ENCODE measurements at places on chromosomes 16 and 17. TPM values are rescaled to one million over a fixed set of nuclear protein-coding genes. Genes with fewer than 3 reads are reported as not detected.

The FBXO39 gene
- total RNA-seq: 0.76 TPM

The KRT36 gene
- not detected for total RNA-seq

The NAA60 gene
- 32.3 TPM for total RNA-seq

The TNK1 gene
- 0.26 TPM for total RNA-seq

DNA sequence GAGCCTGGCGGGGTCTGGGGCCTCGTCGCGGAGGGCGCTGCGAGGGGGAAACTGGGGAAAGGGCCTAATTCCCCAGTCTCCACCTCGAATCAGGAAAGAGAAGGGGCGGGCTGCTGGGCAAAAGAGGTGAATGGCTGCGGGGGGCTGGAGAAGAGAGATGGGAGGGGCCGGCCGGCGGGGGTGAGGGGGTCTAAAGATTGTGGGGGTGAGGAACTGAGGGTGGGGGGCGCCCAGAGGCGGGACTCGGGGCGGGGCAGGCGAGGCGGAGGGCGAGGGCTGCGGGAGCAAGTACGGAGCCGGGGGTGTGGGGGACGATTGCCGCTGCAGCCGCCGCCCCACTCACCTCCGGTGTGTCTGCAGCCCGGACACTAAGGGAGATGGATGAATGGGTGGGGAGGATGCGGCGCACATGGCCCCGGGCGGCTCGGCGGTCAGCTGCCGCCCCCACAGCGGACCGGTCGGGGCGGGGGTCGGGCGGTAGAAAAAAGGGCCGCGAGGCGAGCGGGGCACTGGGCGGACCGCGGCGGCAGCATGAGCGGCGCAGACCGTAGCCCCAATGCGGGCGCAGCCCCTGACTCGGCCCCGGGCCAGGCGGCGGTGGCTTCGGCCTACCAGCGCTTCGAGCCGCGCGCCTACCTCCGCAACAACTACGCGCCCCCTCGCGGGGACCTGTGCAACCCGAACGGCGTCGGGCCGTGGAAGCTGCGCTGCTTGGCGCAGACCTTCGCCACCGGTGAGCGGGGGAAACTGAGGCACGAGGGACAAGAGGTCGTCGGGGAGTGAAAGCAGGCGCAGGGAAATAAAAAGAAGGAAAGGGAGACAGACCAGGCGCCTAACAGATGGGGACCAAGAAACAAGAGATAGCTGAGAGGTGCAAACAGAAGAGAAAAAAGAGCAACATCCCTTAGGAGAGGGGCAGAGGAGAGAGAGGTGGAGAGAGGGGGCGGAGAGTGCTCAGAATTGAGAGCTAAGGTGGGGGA, at the start of gene PNMT:
PNMT (plus strand) TSS at position 509 of the 980 bp plus-strand sequence; CDS start at position 532, 23 bp downstream.
- no peak for DNase-seq

GRCh38 chr16:8585857-8586256, 4.5 kb downstream of the TMEM114 start:
- DNase-seq: no peak

DNA sequence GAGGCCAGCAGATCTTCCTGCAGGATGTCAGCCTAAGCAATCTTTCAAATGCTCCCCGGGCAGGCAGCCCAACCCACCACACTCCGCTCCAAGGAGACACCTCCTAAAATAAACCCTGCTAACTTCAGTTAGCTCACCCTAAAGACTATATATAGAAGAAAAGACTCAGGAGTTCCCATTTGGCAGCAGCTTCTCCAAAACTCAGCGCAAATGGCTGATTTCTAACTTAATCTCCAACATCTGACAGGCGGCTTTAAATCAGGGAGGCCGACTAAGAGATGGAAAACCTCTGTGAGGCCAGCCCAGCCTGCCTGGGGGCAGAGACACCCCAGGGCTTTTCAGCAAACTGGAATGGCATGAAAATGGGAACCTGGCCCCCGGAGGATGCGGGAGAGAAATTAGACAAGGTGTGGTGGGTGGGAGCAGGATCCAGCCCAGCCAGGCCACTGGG, 91.6 kb downstream of the XYLT1 start:
- peak; percentile 88 for DNase-seq

DNA sequence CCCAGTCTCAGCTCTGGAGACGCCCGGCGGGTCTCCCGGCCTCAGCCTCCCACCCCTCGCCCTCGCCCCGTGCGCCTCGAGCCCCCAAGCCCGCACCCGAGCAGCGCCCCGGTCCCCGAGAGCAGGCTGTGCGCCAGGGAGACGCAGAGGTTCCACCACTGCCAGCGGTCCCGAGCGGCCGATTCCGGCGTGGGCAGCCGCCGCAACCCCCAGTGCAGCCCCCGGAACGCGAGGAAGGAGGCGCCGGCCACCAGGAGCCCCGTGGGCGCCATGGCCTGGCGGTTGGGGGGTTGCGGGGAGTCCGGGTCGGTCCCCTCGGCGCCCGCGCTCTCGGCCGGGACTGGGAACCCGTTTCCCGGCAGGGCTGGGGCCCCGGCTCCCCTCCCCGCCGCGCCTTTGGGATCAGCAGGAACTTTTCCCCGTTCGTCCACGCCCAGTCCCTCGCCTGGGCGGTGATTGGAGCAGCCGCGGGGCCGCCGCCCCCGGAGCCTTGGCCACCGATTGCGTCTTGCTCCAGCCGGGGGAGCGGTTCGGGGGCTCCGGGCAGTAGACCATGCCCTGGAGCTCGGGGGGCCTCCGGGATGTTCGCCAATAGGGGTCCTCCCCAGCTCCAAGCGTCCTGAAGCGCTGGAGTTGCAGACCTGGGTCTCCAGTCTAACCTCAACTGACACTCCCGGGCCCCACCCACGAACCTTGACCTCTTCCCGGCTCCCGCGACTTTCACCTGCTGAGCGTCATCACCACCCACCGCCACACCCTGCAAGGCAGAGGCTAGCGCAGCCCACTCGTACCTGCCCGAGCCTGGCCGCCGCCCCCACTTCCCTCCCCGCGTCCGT, at the start of gene TLCD2:
TLCD2 (minus strand) TSS at position 407 of the 836 bp plus-strand sequence; CDS start at position 272, 135 bp downstream.
- peak; percentile 70 for DNase-seq

- DNase-seq: no peak
Measured at GRCh38 chr16:9235867-9236266, 144.4 kb downstream of the HAPSTR1 start.

DNA sequence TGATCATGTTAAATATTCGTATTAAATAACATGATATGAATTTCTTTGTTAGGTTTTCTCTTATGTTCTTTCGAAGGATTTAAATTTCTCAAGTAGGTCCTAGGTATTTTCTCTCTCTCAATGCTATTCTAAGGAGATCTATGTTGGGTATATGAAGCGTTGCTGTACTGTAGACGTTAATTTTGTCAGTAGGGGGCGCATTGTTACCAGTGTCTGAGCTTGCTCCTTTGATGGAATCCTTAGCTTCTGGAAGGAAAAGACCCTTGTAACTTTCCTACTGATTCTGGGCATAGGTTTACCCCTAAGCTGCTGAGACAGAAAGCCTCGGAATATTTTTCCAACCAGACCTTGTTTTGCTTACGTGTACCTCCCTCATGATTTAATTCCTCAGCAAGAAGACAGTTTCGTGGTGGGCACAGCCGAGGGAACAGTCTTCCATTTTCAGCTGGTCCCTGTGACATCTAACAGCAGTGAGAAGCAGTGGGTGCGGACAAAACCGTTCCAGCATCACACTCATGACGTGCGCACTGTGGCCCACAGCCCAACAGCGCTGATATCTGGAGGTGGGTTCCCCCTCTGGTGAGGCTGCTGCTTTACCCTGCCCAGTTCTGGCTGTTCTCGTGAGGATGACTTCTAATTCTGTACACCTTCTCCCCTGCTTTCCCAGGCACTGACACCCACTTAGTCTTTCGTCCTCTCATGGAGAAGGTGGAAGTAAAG, 17.9 kb downstream of the UTP4 start:
- peak; percentile 78 for DNase-seq

- DNase-seq: peak; percentile 69
Measured at GRCh38 chr17:43360376-43360738, 38.4 kb upstream of the ARL4D start.

GRCh38 chr16:26733710-26734109, 333.0 kb upstream of the C16orf82 start:
- DNase-seq: no peak

DNA sequence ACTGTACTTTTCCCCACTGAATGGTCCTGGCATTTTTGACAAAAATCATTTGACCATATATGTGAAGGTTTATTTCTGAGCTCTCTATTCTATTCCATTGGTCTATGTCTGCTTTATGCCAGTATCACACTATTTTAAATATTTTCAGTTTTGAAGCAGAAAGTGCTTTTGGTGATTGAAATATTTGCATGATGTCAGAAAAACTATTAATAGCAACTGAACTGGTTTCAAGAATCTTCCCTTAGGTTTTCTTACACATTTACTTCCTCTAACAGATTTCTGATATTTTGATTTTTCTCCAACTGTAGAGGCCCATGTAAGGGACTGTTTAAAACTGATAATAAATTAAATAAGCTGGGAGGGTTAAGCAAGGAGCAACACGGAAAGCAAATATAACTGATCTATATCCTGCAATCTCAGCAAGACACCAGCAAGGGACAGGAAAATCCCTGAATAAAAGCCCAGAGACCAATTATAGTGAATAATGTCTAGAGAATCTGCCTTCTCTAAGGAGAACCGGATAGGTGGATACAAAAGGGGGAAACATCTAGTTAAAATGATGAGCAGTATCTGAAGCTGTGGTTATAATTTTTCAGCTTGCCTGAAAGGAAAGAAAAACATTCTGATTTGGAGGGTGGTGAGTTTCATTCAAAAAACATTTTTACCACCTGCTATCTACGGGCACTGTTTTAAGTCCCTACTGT, 80.9 kb upstream of the STAC2 start:
- DNase-seq: no peak

DNA sequence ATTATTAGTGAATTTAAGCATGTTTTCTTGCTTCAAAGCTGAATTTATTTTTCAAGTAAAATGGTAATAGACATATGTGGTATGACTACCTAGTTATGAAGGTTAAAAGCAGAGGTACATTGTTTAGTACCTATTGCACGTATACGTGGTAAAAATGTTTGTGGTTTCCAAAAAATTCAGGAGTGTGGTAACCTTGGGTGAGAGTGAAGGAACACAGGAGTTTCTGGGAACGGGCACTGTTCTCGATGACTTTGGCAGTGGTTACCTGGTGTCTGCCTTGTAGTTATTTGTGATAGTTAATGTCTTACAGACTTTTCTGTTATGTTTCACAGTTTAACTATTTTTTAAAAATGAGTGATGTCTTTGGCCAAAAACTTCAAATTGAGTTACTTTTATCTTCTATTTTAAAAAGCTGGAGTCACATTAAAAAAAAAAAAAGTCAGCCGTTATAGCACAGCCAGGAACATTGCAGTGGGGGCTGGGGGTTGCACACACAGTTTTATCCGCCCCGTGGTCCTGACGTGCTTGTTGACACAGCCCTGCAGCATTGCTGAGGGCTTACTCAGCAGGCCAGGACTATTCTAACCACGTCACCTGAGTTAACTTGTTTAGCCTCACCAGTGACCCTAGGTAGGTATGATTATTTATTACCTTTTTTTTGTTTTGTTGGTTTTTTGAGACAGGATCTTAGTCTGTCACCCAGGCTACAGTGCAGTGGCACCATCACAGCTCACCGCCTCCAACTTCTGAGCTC, 10.9 kb downstream of the JPT2 start:
- DNase-seq: no peak

- DNase-seq: peak; percentile 54
Measured at GRCh38 chr17:50634224-50634914, at the start of gene ABCC3. Gene ABCC3 (plus strand): TSS chr17:50634881. CDS start chr17:50634937, 56 bp downstream.

DNA sequence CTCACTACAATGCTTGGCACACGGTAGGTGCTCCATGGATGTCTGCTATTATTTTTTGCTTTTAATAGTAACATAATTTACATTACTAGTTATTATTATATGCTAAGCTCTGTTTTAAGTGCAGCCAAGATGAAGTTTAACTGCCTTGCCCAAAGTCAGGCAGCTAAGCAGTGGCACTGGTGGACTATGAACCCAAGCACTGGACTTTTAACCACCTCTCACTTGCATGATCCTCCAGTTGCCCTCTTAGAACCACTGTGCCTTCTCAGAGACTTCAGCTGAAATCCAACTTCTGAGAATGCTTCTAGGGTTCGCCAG, 1.5 kb upstream of the ZNF207 start:
- DNase-seq: no peak

DNA sequence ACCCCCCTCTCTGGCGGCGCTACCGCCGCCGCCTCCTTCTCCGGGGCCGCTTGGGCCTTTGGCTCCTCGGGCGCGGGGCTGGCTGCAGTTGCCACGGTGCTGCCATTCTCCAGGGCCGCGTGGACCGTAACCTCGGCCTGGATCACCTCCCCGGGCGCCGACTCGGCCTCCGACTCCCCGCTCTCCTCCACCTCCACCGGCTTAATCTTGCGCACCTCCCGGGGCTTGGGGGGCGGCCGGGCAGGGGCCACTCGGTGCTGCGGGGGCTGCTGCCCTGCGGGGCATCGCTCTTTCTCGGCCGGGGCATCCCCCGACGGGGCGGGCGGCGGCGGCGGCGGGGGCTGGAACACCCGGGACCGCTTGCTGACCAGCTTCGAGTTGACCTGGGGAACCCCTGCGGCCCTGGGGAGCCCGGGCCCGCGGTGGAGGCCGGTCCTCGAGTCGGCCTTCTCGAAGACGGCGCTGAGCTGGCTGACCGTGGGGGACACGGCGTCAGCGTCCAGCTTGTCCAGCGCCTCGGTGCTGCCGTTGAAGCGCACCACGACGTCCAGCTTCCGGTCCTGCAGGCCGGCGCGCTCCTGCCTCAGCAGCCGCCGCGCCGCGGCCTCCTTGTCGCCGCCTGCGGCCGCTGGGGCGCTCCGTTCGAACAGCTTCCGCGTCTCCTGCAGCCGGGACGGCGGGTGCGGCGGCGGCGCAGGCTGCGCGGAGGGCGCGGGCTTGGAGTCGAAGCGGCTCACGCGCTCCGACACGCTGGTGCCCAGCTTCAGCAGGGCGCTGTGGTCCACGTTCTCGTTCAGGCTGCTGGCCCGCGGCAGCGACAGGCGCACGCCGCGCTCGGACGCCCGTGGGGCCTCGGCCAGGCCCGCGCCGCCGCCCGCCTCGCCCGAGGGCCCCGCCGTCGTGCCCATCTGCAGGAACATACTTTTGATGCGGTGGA, 792 bp downstream of the PPP1R9B start:
- DNase-seq: no peak
